Hypothalamus (tissue), 51 donors: ENCODE measurements at places on chromosomes 11 and 22.

- DNase-seq, result no peak
These were observed 38.4 kb upstream of the CLPB start for GRCh38 chr11:72472765-72473164.

GRCh38 chr11:69801513-69802335 is 17.5 kb downstream of the FGF3 start:
- peak; percentile 10 for DNase-seq

DNA sequence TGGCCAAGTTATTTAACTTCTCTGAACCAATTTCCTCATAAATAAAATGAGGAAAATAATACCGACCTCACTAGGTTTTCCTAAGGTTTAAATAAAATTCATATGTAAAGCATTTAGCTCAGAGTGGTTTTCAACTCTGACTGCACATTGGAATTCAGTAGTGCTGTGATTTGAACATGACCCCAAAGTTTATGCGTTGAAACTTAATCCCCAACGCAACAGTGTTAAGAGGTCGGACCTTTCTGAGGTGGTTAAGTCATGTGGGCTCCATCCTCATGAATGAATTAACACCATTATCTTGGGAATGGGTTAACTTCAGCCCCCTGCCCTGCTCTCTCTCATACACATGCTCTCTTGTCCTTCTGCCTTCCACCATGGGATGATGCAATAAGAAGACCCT is 322.2 kb downstream of the AASDHPPT start:
- DNase-seq, result no peak

DNA sequence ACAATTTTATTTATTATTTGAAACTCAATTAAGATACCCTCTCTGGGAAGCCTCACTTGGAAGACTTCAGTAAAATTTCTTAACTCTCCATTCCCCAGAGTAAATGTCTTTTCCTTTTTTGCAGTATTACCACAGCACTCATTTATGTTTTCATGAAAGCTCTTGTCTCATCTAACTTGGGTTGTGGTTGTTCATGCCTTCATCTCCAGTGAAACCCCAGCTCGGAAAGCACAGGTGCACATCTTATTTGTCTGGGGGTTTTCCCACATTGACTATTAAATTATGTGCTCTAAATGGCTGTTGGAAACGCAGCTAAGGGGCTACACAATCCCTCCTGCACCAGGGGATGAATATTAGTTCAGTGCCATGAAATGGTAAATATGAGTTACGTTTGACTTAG is 954.2 kb upstream of the RAG2 start:
- no peak for DNase-seq

DNA sequence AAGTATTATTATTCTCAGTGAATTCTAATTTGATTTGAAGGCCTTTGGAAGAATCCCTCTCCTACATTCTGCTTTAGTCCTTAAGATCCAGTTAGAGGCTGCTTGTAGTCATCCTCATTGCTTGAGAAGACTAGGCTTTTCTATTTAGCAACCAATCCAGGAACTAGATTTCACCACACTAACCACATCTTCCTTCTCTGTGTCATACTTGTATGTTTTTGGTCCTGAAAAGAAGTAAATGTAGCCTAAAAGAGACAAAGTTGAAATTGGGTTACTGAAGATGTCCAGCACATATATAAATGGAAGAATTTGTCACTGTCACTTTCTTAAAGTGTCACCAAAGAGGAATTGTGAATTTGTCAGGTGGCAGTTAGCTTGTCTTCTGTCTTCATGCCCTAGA is 46.6 kb upstream of the MMP7 start:
- DNase-seq, result no peak

DNA sequence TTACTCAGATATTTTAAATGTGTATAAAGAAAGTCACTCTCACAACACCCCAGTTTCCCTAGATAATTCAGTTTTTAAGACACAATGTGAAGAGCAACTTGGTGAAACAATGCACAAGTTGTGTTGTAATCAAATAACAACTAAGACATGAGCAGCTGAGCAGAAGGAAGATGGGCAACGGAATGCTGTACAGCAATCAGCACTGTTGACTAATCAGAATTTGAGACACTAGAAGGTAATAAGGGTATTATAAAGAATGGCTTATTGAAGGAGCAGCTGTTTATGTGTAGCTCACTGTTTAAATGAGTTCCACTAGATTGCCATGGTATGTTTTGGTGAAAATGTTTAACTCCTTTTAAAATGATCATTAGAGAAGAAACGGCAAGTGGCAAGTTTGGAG is 60.1 kb downstream of the SOX6 start:
- DNase-seq, result no peak

DNA sequence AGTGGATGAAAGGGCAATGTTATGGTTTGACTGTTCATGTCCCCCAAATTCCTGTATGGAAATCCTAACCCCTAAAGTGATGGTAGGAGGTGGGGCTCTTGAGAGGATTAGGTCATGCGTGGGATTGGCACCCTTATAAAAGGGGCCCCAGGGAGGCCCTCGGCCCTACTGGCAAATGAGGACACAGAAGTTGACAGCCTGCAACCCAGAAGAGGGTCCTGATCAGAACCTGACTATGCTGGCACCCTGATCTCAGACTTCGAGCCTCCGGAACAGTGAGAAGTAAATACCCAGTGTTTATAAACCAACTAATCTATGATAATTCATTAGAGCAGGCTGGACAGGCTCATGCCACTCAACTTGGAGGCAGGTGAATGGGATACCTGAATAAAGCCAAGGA is 8.7 kb downstream of the IFITM10 start:
- no peak for DNase-seq

DNA sequence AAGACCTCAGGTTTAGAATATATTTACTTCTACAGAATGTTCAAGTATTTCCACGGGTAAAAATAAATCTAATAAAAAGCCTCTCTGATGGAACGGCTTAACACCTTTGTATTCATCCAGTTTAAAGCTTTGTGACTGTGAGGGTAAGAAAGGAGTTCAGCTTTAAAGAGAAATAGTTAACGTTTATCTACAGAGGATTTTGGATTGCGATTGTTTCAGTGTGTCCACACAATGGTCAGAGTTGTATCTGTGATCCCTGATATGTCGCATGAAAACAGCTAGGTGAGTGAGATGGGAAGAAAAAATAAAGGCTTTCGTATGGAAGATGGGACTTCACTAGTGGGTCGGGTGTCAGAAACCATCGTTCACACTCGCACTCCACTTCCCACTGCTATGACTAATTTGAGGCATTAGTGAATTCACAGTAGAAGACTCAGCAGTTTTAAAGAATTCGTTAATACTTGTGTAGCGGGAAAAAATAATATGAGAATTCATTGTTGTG is 1.6 kb downstream of the APLP2 start:
- no peak for DNase-seq

- no peak for DNase-seq
These were observed 4.3 kb downstream of the GRK2 start for GRCh38 chr11:67270256-67271204.

GRCh38 chr11:116895048-116895757 is 57.8 kb upstream of the APOA1 start:
- no peak for DNase-seq
